Daoy (cell line): ENCODE measurements at places on chromosomes 3 and 15. TPM values are rescaled to one million over a fixed set of nuclear protein-coding genes. Genes with fewer than 3 reads are reported as not detected.

Gene ZNF80
- not detected in 2 replicates for total RNA-seq

Gene TEX55
- total RNA-seq = not detected in 2 replicates

Gene XCR1
- total RNA-seq = not detected in 2 replicates

Gene CHRM5
- total RNA-seq = 0.36 TPM in 1 of 2 replicates, not detected in the other

Gene ISLR
- total RNA-seq = 0.06 and 0.29 TPM in 2 replicates

Gene RPL39L
- 44.2 and 62.6 TPM in 2 replicates for total RNA-seq

Gene SPATA12
- 0.34 TPM in 1 of 2 replicates, not detected in the other for total RNA-seq

Gene GASK1A
- 0.11 TPM in 1 of 2 replicates, not detected in the other for total RNA-seq

Gene GDPGP1
- 4.2 TPM in 2 replicates for total RNA-seq

Gene SCAPER
- total RNA-seq = 5.7 and 8.8 TPM in 2 replicates

Gene NR2F2
- 12.4 and 14.1 TPM in 2 replicates for total RNA-seq
